Activated CD4-positive, alpha-beta memory T cell treated with anti-CD3 and anti-CD28 coated beads for 36 hours (primary cell): ENCODE measurements at places on chromosomes 1 and 21. TPM values are rescaled to one million over a fixed set of nuclear protein-coding genes. Genes with fewer than 3 reads are reported as not detected.

DNA sequence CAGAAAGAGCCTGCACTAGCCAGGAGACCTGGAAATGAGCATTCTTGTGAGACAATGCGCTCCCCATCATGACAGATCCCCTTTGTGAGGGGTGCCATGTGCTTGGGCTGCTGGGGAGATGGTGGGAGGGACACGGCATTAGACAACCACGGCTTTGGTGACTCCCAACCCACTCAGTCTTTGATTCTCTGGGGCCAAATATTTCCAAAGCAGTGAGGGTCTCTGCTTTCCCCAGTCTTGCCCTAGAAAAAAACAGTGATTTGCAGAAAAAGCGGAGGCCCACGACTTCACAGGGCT lies 10.2 kb downstream of the SLC45A3 start:
- no peak for DNase-seq

GRCh38 chr1:77541162-77541545 lies 141.3 kb downstream of the ZZZ3 start:
- DNase-seq = no peak

GRCh38 chr1:99627615-99628014 lies 18.3 kb upstream of the PALMD start:
- DNase-seq = no peak

- no peak for DNase-seq
Measured at GRCh38 chr1:156513185-156513584, 12.6 kb upstream of the MEF2D start.

SPRR5 gene
- total RNA-seq = not detected

E2F2 gene
- total RNA-seq = 26.3 TPM

GRCh38 chr1:81804312-81804711 lies 3.6 kb downstream of the ADGRL2 start:
- no peak for DNase-seq

CD164L2 gene
- total RNA-seq = not detected

F13B gene
- not detected for total RNA-seq

GRCh38 chr1:22861764-22862440 lies 110.8 kb downstream of the LACTBL1 start:
- peak; percentile 18 for DNase-seq

DNA sequence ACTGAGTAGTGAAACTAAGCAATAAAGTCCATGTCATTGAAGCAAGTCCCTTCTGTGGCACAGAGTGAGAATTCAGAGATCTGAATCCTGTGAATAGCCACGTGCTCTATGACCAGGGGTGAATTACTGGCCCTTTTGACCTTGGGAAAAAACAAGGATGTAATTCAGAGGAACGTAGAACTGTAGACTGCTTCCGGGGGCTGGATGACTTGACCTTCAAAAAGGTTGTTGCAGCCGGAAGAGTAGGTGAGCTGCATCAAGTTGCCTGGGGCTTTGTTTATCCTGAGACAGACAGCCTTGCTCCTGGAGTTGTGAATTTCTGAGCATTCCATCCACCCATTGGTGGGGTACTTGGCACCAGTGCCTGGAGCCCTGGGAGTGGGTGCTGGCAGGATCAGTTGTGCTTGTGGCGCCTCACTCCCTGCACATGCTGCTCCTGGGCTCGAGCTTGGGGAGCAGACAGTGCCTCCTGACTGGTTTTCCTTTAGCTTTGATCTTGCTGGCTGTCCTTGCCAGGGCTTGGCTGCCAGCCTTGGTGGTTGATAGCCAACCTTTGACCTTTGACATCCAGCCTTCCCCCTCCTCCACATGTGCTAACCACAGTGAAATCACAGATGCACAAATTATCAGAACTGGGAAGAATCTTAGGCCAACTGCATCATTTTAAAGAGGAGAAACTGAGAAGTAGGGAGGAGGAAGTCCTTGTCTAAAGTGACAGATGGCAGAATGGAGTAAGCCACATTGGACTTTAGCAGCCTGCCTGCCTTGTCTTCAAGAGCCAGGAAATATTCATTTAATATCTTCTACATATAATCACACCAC lies 16.2 kb upstream of the MYOG start:
- no peak for DNase-seq

DNA sequence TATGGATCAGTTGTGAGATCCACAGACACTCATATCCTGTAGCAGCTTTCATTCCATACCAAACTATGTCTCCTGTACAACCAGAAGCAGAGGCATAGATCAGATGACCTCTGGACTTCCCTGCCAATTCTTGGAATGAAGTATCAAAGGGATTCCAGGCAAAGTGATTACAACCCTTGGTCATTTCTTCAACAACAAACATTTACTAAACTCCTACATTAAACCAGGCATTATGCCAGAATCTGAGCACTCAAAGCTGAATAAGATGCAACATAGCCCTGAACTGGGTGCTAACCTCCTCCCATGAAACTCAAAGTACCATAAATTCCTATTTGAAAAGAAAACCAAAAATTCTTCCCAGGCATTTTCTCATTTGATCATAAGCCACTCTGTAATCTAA lies 121.2 kb upstream of the SGIP1 start:
- DNase-seq = no peak

- DNase-seq = peak; percentile 86
Measured at GRCh38 chr1:43329995-43330751, 7.4 kb upstream of the MPL start.

GRCh38 chr1:225426395-225427234 lies 1.2 kb downstream of the LBR start:
- DNase-seq = peak; percentile 53

LPAR3 gene
- total RNA-seq = 0.83 TPM

GRCh38 chr21:36070999-36071398 lies 1.2 kb downstream of the CBR1 start:
- no peak for DNase-seq

GRCh38 chr1:53894644-53895043 lies 657 bp downstream of the DIO1 start:
- no peak for DNase-seq

CFAP45 gene
- total RNA-seq = 2.2 TPM

KCNT2 gene
- not detected for total RNA-seq

LAMC2 gene
- total RNA-seq = not detected

- DNase-seq = peak; percentile 83
Measured at GRCh38 chr1:2233997-2234761, 6.1 kb downstream of the SKI start.
